ENCODE measurements at places on chromosomes 1 and 21.

GRCh38 chr1:32538887-32539583 lies at the start of gene ZBTB8A:
Gene ZBTB8A, plus strand, starts transcription at chr1:32539427. Its CDS starts 53,505 bp downstream, at chr1:32592932.
- DNase-seq, result peak; percentile 40

GRCh38 chr1:55986003-55986402 lies 593.4 kb downstream of the PLPP3 start:
- no peak for DNase-seq

DNA sequence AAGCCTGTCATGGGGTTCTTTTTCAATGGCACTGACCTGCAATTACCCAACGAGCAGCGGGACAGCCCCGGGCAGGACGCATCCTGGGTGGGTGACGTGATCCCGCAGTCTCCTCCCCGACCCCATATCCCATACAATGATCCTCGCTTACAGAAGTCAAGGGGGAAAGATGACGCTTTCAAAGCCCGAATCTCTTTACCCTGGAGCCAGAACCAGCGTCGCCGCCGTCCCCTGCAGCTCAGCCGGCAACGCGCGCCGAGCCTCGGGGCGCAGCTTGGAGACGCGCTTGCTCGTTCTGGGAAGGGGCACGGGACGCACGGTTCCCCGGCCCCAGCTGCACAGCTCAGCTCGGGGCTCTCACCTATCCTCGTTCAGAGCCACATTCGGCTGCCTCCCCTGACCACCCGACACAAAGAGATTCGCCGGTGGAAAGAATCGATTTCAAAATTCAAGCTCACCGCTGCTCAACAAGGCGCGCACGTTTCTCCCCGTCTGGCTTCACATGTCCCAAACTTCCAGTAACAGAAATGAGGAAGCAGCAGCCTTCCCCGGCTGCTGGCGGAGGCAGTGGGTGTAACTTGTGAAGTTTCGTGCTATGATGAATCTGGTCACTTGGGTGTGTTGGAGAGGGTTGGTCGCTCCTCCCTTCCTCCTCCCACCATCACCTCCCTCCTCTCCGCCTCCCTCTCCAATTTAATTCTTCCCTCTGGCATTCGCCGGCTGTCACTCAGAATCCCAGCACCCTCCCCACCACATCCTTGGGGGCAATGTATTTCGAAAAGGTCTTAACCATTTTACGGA lies at the start of gene TIAM1:
Gene TIAM1 (minus strand): TSS at position 582 of the 801 bp plus-strand sequence. CDS start 77,289 bp downstream, outside the sequence.
- peak; percentile 54 for DNase-seq

DNA sequence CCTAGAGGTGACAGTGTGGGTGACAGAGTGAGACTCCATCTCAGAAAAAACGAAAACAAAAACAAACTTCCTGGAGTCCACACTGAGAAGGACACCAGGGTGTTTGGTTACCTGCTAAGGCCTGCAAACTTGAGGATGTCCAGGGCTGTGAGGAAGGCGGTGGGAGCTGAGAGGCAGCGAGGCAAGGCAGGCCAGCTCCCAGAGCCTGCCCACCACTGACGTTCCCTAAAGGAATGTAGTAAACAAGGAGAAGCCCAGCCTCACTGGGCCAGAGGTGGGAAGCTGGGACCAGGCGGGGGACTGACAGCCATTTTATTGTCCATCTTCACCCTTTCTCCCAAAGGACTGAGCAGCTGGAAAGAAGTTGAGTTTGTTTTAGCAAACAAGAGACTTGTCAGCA lies 24.1 kb downstream of the SHISA4 start:
- DNase-seq, result no peak

DNA sequence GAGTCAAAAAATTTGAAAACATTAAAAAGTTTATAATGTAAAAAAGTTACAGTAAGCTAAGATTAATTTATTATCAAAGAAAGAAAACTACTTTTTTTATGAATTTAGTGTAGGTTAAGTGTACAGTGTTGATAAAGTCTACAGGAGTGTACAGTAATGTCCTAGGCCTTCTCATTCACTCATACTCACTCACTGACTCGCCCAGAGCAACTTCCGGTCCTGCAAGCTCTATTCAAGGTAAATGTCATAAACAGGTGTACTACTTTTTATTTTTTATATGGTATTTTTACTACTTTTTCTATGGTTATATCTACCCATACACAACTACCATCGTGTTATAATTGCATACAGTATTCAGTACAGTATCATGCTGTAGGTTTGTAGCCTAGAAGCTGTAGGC lies 49.6 kb downstream of the TBX19 start:
- no peak for DNase-seq

- no peak for DNase-seq
These were observed 672 bp upstream of the PHLDA3 start for GRCh38 chr1:201469645-201470074.

GRCh38 chr1:89566761-89567174 lies 42.1 kb downstream of the LRRC8B start:
- no peak for DNase-seq

- no peak for DNase-seq
These were observed 97.4 kb downstream of the LACTBL1 start for GRCh38 chr1:22875241-22875640.

DNA sequence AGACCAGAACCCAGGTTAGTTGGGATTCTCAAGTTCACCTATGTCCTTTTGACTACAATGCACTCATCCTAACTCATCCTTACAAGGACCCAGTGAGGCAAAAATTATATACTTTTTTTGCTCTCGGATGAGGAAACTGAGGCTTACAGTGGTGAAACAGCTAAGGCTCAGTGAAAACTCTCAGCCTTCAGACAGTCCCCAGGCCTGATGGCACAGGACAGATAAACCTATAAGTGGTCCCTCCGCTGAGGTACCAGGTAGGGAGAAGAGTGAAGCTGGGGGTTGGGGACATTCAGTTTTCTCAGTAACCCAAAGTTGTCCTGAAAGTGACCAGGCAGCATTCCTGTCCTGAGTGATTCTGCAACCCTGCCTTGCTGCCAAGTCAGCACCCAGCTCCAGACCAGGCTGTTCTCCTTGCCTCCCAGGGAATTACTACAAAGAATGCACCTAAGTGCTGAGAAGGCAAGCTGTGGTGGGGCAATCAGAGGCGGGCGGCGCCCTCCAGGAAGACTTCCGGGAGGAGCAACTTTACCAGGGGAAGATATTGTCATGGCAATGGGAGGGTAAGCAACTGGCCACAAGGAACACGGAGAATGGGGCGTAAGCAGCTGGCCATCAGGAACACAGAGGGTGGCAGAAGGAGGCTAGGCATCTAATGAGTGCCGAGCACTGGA lies 4.6 kb downstream of the TENT5B start:
- no peak for DNase-seq

DNA sequence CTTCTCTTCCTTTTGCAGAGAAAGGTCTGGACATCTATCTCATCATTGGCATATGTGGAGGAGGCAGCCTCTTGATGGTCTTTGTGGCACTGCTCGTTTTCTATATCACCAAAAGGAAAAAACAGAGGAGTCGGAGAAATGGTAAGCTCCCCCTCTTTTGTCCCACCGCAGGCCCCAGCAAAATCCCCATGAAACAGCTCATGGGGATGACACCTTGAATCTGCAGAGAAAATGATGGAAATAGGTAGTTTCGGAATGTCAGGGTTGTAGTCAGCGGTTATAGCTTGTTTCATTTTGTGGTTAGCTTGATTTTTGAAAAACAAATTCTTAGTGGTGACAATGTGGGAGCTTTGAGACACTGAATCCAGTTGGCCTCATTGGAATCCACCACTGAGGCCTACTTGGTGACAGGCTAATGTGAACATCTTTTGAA lies 10.3 kb downstream of the CD2 start:
- no peak for DNase-seq

DNA sequence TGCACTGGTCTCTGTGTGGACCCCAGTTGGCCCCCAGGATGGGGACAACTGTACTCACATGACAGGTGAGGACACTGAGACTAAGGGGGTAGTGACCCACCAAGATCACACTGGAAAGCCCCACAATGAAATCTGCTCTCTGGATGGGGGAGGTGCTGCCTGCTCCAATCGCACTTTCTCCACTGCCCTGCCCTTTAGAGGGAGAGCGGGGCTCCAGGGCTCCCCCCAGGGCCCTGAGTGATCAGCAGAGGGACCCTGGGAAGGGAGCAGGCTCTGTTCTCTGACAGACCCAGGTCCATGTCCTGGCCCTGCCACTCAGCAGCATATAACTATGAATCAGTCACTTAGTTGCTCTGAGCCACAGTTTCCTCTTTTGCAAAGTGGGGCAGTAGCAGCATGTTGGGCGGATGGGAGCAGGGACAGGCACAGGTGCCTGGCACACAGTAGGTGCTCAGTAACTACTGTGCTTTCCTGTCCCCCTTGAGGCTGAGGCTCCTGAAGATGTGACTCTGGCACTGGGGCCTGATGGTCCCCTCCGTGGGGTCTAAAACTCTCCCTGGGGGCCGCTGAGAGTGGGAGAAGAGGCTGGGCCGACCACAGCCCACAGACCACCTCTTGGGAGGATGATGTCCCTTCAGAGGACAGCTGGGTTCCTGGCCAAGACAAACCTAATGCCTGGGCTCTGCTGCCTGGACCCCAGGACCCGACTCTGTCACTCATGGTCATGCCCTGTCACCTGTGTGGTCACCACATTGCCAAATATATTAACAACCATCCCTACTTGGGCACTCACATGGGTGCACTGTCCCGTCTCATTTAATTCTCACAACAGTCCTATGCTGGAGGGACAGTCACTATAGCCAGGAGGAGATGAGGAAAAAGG lies 222.7 kb downstream of the PTPRU start:
- no peak for DNase-seq

DNA sequence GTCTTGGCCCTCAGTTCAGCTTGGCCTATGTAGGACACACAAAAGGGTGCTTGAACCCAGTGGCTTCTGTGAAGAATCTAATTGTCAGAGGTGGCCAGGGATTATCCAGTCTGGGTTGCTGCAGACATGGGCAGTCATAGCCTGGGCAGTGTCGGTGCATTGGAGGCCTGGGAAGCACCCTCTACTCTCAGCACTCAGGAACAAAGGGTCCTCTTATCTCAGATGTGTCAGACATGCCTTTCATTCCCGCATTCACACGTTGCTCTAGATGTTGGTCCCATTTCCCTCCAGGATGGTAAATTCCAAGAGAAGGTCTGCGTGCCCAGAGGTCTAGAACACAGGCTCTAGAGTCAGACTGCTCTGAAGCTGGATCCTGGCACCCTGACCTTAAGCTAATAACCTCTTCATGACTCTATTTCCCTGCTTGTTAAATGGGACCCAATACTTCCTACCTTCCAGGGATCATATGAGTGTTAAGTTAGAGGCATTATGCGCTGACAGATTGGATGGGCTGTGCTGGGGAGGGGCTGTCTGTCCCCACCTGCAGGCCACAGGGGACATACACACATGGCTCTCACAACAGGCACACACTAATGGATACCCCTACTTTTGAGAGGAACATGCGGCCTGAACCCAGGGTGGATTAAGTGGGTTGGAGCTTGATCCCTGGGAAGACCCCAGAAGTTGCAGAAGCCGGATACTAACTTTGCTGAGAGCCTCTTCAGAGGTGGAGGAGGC lies 16.5 kb upstream of the EDN2 start:
- no peak for DNase-seq

- DNase-seq, result no peak
These were observed 30.7 kb upstream of the IL20 start for GRCh38 chr1:206834711-206835110.

DNA sequence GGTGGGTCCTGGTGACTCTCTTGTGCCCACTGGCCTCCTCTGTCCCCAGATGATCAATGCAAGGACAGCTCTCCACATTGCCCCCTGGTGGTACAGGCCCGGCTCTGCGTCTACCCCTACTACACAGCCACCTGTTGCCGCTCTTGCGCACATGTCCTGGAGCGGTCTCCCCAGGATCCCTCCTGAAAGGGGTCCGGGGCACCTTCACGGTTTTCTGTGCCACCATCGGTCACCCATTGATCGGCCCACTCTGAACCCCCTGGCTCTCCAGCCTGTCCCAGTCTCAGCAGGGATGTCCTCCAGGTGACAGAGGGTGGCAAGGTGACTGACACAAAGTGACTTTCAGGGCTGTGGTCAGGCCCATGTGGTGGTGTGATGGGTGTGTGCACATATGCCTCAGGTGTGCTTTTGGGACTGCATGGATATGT lies 10.8 kb downstream of the ADAMTSL4 start:
- no peak for DNase-seq

DNA sequence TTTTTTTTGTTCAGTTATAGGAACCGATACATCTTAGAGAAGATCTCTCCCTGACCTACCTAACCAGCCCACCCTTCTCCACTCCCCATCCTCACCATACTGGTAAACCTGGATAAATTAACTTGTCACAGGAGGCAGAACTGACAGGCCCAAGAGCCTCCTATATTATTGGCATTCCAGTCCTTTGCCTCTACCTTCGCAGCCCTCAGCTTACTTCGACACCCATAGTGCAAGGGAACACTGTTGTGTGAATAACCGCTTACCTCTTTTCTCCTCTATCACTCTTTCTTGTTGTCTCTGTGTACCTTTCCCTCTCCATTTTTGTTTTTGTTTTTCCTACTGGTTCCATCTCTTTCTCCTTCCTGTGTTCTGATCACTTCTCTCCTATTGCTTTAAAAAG lies 58.7 kb downstream of the CDC14A start:
- DNase-seq, result no peak

GRCh38 chr1:2342384-2343022 lies 48.9 kb downstream of the MORN1 start:
- no peak for DNase-seq

DNA sequence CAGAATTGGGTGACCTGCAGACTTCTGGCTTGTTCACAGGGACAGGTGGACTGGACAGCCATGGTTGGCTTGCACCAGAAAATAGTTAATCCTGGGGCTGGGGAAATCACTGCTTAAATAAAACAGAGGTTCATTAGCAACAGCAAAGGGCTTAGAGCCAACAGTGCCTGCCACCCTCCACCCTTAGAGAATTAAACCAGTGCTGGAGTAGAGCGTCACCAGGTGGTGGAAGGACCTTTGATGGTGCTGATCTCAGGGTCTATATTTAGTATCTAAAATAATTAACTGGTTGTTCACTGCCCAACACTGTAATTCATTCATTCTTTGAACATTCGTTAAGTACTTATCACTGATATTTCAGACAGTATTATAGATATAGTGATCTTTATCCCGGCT lies 34.7 kb upstream of the PDE9A start:
- DNase-seq, result no peak

DNA sequence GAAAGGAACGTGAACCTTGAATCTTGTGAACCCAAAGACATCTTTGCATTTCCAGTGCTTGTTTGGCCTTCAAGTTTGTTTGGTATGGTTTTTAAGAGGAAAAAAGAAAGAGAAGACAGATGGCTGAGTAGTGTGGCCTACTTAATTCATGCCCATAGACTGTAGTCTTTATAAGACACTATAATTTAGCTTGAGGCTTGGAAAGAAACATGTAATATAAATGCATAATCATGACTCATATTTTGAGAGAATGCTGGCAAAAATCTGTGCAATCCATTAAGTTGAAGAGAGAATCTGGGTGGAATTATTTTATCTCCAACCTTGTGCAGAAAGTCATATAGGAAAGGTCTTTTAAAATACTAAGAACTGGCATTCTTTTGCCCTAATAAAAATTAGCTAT lies 179.3 kb downstream of the SIPA1L2 start:
- no peak for DNase-seq

GRCh38 chr1:246111570-246111969 lies 395.5 kb downstream of the SMYD3 start:
- no peak for DNase-seq

GRCh38 chr1:243946946-243947345 lies 96.9 kb upstream of the AKT3 start:
- DNase-seq, result peak; percentile 10

- no peak for DNase-seq
These were observed 300.3 kb downstream of the ASTN1 start for GRCh38 chr1:176864211-176864610.

Measured in fibroblast of the conjunctiva (primary cell).